Sciatic nerve (tissue), 2 donors: ENCODE measurements at places on chromosomes 2 and 18.
A peak's percentile ranks its signal among the peaks of the same experiment; 100 is the strongest.

DNA sequence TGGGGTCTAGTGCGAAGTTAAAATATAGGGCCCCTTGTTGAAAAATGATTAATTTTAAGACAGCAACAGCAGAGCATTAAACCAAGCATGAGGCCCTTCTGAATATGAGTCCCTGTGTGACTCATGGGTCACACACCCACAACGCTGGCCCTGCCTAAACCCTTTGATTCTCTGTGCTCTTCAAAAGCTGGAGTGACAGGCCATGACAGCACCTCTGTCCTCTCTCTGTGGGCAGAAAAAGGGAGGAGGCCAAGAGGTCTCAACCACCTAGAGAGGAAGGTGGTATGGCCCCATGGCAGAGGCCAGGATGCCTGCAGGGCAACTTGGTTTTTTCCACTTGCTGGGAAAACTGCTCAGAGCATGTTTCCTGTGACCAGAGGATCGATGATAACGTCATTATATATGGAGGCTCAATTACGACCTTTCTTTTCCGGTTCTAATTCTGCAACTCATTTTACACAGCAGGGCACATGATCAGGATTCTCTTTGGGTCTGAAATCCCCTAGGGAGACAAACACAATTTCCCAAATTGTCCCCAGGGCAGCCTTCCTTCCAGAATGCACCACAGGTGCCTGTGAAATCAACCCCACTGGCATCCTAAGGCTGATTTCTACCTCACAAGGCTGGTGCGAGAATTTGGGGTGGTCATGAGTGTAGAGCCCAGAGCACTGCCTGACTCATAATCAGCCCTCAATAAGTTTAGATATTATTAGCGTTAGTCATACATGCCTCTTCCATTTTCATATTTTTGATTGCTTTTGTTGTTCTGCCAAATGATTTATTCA, 102.0 kb upstream of the PPP1CB start:
- DNase-seq, result no peak

GRCh38 chr2:168796583-168797285, 5.7 kb upstream of the NOSTRIN start:
- DNase-seq, result no peak

DNA sequence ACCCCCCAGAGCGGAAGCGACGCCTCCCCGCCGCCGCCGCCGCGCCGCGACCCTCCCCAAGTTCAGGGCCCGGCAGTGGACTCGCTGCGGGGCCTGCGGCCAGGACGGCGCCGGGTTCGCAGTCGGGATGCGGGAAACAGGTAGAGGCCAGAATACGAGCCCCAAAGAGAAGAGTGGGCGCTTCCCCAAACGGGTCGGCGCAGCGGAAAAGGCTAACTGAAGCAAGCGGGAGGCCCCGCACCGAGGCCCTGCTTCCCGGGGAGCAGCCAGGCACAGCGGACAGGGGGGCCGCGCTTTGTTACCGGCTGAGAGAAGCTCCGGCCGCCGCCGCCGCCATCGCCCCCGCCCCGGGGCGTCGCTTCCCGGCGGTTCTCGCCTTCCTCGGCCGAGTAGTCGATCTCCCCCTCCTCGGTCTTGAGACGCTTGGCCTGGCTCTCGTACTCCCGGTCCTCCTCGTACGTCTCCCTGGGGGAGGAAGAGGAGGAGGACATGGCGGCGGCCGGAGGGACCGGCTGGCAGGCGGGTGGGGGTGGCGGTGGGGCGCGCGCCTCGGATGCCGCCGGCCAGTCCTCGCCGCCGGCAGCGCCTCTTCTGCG, 494 bp downstream of the HNRNPLL start:
- peak; percentile 76 for DNase-seq

DNA sequence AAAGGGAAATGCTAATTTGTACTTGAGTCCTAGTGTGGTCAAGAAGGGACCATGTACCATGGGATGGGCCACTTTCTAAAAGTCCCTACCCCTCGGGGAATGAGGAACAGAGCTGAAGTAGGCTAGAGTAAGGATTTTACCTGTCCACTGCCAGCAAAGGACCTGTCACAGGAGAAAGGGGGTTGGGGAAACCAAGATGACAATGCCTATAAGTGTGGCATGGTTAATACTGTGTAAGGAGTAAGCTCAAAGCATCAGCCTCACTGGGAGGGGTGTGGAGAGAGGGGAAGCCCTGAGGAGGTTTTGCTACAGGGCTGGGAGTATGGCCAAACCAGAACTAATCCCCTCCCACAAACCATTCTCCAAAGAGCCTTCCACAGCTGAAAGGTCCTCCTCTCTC, 15.8 kb downstream of the GKN2 start:
- DNase-seq, result no peak

- peak; percentile 6 for DNase-seq
Observed at GRCh38 chr2:127170021-127170420, 50.1 kb downstream of the CYP27C1 start.

DNA sequence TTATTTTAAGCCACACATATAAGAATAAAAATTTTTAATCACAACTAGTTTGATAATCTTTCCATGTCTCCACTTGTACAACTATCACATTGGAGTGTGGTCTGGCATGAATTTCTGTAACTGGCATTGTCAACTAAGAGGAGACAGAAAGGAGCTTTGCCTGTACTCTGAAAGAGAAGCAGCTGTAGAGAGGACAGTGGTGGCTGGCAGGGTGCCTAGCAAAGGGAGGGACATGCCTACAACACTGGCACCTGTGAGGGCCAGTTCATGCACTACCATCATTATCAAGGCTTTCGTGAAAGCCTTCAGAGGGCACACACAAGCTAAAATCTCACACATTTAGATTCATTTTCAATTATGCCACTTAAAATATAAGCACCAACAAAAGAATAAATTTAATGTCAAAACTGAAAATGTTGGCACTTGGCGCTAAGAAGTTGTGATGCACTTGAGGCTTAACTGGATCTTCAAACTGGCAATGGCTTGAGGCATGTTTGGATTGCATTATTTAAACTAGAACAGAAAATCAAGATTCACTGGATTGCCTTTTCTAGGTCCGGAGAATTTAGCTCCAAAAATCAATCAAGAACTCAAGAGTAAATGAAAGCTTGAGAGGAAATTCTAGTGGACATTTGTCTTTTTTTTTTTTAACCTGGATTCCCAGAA, 238.6 kb downstream of the ZNF385B start:
- no peak for DNase-seq

GRCh38 chr2:19355014-19355405, 3.4 kb downstream of the OSR1 start:
- no peak for DNase-seq
